ENCODE measurements at places on chromosomes 3 and 15.

DNA sequence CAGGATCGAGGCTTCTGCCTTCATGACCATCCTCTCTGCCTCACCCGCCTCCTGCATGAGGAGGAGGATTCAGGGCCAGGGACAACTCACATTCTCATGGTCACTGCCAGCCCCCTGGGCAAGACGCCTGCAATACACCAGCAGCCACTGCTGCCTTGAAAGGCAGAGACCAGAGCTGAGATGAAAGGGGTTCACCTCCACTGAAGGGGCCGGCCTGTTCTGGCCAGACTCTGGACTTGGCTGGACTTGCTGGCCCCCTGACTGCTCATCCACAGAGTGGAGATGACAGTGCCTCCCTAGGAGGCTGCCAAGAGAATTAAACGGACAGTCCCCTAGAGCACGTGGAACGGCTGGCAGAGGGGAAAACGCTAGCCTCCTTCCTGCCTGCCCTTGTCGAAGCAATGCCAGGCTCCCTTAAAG is 35.2 kb downstream of the MGLL start:
- peak; percentile 51 for DNase-seq

DNA sequence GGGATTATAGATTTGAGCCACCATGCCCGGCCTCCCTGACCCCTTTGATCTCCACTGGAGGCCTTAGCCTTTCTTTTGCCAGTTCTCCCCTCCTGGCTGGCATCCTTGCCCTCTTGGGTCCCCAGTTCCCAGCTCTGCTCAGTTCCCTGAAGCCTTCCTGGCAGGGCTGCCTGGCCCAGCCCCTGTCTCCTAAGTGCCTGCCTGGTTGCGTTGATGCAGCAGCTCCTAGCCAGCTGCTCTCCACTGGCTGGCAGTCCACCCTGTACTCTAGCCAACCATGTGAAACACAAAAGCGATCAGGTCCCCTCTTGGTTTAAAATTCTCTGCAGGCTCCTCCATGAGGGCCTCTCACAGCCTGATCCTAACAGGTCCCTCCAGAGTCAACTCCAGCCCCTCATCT is 184.7 kb downstream of the RAB11A start:
- peak; percentile 31 for DNase-seq

DNA sequence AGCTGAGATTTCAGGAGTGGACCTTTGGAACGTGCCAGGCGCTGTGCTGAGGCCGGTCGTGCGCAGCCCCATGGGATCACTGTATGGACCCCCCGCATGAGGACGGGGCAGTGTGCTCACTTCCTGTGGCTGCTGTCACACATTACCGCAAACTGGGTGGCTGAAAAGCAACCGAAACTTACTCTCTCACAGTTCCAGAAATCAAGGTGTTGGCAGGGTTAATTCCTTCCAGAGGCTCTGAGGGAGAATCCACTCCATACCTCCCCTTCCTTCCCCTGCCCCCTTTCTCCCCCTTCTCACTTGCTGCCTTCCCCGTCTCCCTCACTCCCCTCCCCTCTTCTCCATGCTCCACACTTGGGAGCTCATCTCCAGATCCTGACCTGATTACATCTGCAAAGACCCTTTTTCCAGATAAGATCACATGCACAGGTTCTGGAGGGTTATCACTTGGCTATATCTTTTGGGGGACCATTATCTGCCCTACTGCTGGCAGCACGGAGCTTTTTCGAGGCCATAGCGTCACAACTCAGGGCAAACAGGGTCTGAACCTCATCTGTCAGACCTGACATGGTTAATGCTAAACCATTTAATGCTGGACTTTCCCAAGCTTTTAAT is 41.2 kb downstream of the KLF13 start:
- no peak for DNase-seq

DNA sequence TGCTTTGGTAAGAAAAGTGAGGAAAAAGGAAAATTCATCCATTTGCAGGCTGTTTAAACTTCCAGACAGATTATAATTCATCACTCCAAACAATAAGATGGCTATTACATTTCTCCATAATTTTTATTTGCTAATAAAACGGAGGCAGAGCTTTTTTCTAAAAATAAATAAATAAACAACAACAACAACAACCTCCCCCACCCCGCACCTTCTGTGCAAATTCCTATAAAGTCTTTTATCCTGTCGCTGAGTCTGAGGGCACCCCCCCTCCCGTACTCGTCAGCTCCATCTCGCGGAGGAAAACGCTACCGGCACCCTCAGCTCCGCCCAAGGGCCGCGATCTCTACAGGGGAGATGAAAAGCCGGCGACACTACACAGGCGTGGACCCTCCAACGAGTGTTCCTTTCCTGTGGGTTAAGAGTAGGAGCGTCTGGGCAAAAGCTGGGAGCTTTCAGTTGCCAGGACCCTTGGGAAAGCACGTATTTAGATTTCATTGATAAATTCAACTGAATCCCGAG is 1.0 kb upstream of the ATP1B3 start:
- peak; percentile 83 for DNase-seq

DNA sequence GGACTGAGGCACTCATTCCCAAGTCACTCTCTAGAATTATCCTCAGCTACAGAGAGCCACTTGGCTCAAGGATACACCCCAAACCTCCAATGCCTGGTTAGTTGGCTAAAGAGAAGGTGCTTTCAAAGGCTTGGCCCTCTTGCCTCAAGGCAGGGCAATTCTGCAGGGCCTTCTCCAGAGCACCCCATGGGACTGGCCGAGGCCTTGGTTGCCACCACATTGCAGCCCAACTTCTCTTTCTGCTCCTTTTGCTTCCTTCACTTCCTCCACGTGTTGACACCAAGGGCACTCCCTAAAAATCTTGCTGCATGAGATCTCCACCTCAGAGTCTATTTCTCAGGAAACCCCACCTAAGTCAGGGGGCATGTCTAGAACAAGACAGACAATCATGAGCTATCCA is 36.7 kb downstream of the MEGF11 start:
- DNase-seq: no peak

GRCh38 chr3:61066800-61067199 is 184.5 kb downstream of the FHIT start:
- DNase-seq: no peak

DNA sequence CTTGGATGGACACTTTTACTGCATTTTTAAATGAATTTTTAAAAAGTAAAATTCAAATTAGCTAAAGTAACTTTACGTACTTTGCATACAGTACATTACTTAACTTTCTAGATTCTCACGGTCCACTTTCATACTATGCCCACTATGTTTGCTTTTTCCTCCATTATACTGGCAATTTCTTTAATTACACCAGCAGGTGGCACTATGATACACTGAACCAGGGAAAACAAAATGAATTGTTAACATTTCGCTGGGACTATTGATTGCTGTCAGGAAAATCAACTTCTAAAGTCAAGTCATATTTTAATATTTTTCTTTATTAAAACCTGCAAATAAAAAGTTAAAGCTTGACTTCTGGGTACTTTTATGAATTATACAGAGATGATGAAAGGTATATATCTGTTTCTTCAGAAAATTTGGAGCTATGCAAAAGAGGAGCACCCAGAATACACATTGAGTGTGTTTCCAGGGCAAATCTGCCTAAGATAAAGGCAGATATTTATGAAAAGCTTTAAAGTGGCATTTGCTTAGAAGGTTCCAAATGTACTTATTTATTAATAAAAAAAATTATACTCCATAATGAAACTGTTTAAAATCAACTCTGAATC is 21.8 kb upstream of the POU1F1 start:
- no peak for DNase-seq

DNA sequence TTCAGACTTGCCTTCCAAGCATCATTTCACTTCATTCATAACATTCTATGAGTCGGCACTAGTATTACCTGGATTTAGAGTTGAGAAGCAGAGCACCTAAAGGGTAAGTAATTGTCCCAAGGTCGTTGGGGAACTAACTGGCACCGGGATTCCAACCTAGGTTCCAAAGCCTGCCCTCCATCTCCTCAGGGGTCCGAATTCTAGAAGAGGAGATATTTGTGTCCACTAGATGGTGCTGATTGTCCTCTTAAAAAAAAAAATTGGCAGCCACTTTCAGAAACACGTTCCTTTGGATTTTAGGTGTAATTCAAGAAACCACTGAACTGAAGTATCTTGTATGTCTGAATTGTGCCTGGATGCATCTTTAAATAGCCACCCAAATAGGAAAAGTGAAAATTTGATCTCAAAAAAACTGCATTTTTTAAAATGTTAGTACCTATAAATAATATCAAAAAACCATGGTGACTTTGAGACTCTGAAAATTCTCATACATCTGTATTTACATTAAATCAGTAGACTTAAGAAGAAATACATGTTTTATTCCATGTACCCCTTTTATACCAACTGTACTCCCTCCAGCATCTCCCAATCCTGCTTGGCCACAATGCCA is 3.9 kb upstream of the FSIP1 start:
- DNase-seq: no peak

DNA sequence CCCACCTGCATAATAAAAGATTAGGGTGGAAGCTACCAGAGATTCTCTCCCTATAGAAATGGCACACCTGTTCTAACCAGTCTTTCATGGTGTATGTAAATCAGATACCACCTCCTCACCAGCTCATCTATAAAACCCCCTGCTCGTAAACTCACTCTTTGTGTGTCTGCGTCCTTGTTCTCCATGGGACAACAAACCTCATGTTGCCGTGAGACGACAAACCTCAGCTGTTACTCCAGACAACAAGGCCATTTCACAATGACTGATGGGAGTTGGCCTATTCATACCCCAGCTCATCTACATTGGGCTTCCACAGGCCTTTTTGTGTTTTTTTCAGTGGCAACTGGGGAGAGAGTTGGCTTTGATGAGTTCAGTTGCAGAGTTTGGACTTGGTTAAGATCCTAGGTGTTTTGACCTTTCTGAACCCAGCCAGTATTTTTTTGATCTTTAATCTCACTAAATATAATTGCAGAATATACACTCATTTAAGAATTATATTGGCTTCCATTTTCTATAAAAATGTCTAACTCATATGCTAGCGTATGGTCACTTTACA is 96.6 kb upstream of the LRIG1 start:
- no peak for DNase-seq

GRCh38 chr15:96767703-96768434 is 437.4 kb downstream of the NR2F2 start:
- DNase-seq: no peak

GRCh38 chr3:125019271-125019670 is 36.5 kb downstream of the HEG1 start:
- DNase-seq: no peak

DNA sequence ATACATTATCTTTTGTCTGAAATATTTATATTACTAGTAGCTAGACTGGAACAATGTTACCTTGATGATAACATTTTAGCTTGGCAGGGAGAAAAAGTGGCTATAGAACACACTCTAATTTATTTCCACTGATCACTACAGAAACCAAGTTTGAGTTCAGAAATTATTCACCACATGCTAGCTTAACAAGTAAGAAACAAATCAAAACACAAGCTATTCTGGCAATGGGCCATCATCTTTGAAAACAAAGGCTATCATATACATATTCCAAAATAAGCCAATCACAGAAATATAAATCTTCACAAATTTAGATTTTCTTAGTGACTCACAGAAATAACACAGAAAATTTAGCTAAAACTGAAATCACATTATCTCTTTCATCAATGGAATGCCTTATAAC is 17.1 kb downstream of the AQR start:
- DNase-seq: no peak

DNA sequence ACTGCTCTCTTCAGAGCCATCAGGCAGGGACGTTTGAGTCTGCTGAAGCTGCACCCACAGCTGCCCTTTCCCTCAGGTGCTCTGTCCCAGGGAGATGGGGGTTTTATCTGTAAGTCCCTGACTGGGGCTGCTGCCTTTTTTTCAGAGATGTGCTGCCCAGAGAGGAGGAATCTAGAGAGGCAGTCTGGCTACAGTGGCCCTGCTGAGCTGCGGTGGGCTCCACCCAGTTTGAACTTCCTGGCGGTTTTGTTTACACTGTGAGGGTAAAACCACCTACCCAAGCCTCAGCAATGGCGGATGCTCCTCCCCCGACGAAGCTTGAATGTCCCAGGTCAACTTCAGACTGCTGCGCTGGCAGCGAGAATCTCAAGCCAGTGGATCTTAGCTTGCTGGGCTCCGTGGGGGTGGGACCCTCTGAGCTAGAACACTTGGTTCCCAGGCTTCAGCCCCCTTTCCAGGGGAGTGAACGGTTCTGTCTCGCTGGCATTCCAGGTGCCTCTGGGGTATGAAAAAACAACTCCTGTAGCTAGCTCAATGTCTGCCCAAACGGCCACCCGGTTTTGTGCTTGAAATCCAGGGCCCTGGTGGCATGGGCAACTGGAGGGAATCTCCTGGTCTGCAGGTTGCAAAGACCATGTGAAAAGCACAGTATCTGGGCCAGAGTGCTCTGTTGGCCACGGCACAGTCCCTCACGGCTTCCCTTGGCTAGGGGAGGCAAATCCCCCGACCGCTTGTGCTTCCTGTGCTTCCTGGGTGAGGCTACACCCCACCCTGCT is 21.1 kb upstream of the ST6GAL1 start:
- no peak for DNase-seq

- no peak for DNase-seq
Observed at GRCh38 chr3:105502333-105502732, 135.6 kb downstream of the ALCAM start.

GRCh38 chr15:78979456-78980320 is 34.8 kb upstream of the CTSH start:
- DNase-seq: peak; percentile 26

DNA sequence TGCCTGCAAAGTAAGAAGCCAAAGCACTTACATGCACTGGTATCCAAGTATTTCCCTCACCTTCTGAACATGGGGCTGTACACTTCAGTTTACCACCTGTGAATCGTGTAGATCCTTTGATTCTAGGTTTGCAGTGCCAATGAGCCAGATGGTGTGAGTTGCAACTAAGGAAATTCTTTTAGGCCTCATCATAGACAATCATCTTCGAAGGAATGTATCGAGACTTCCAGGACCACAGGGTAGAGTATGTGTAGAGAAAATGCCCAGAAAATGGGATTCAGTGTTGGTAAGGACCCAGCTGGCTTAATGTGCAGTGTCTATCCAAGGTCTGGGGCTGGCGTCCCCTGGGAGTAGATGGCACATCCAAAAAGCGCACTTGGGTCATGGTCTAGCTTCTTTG is 323.2 kb upstream of the TPM1 start:
- DNase-seq: no peak

DNA sequence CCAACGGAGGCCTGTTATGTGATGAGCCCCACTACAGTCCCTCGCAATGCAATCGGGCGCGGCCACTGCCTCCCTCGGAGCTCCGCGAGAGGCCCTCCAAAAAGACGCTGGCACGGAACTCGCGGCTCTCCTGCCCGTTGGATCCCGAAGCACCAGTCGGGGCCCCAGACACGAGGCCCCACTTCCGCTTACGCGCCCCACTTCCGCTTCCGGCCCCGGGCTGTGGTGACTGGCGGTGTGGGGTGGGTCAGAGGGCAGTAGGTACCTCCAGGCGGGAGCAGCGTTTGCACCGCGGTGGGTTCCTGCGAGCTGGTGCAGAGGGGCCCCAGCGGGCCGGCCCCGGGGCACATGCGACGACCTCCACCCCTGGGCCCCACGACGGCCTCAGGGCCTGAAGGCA is at the start of gene TOPAZ1:
TOPAZ1 (plus strand) TSS at position 181 of the 400 bp plus-strand sequence; CDS start at position 349, 168 bp downstream.
- no peak for DNase-seq

DNA sequence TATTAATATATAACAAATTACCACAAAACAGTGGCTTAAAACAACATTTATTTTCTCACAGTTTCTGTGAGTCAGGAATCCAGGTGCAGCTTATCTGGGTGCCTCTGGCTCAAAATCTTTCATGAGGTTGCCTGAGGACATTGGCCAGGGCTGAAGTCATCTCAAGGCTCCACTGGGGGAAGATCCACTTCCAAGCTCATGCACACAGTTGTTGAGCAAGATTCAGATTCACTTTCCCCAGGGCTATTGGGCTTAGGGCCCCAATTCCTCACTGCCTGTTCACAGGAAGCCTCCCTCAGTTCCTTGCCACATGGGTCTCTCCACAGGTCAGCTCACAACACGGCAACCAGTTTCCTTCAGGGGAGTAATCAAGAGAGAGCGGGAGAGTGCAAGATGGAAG is 35.0 kb downstream of the RFTN1 start:
- DNase-seq: no peak

- no peak for DNase-seq
Observed at GRCh38 chr3:59334585-59334984, 284.8 kb upstream of the CFAP20DC start.

Measured in anterior cingulate cortex (tissue), 58 donors.